ENCODE measurements at places on chromosomes 1 and 21. TPM values are rescaled to one million over a fixed set of nuclear protein-coding genes. Genes with fewer than 3 reads are reported as not detected.

Gene RPE65
- polyA plus RNA-seq: not detected

Gene C1orf87
- polyA plus RNA-seq: not detected

Gene CD1D
- polyA plus RNA-seq: 3.7 TPM

Gene NUP210L
- polyA plus RNA-seq: not detected

Gene MEX3A
- 1.3 TPM for polyA plus RNA-seq

Gene HCRTR1
- polyA plus RNA-seq: not detected

Gene CYP4B1
- polyA plus RNA-seq: 0.52 TPM

Gene RSPH1
- 0.35 TPM for polyA plus RNA-seq

Gene TAF12
- 38.2 TPM for polyA plus RNA-seq

Gene CYP2J2
- polyA plus RNA-seq: 0.92 TPM

Gene TNNT2
- 0.19 TPM for polyA plus RNA-seq

Gene RUNX3
- 0.59 TPM for polyA plus RNA-seq

Gene IL22RA1
- 2.7 TPM for polyA plus RNA-seq

Gene CD48
- polyA plus RNA-seq: not detected

Gene LCE3D
- 0.58 TPM for polyA plus RNA-seq

Gene RGS8
- polyA plus RNA-seq: not detected

Gene DCDC2B
- polyA plus RNA-seq: not detected

Gene TMPRSS3
- polyA plus RNA-seq: not detected

Gene ANKRD45
- not detected for polyA plus RNA-seq

Gene ATF6
- 12.2 TPM for polyA plus RNA-seq

Gene TNFRSF4
- polyA plus RNA-seq: not detected

Gene RNU1-1
- not detected for polyA plus RNA-seq

Gene ARHGAP30
- 0.03 TPM for polyA plus RNA-seq

Gene RGS16
- 0.80 TPM for polyA plus RNA-seq

Gene IVL
- polyA plus RNA-seq: 21.5 TPM

Gene AMY1A
- not detected for polyA plus RNA-seq

Gene CLDN19
- polyA plus RNA-seq: 0.10 TPM

Gene PTGER3
- polyA plus RNA-seq: not detected

Gene GNPAT
- polyA plus RNA-seq: 23.0 TPM

Gene CDC42
- polyA plus RNA-seq: 232 TPM

All from mammary epithelial cell (primary cell).